ENCODE measurements at places on chromosomes 13 and 19.

- DNase-seq, result no peak
Observed at GRCh38 chr19:35742121-35742724, at the start of gene IGFLR1. IGFLR1 (minus strand) TSS chr19:35742452; CDS start chr19:35741180, 1,272 bp downstream.

DNA sequence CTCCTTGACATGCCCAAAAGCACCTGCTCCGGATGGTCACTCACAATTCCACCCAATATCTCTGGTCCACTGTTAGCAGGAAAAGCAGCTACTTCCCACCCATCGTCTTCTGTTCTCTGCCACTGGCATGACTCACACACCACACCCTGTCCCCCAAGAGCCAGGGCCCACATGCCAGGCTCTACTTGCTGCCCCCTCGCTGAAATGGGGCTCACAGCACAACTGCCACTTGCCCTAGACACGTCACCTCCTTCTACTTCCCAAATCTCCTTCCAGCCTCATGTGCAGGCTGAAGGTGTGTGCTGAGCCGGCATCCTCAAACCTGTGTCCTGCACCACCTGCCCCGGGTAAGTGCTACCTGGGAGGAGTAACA, 65.0 kb downstream of the TBC1D4 start:
- no peak for DNase-seq

GRCh38 chr19:55647732-55648584, at the start of gene CCDC106:
CCDC106 (plus strand) TSS chr19:55648212; CDS start chr19:55649047, 835 bp downstream.
- DNase-seq, result peak; percentile 27

DNA sequence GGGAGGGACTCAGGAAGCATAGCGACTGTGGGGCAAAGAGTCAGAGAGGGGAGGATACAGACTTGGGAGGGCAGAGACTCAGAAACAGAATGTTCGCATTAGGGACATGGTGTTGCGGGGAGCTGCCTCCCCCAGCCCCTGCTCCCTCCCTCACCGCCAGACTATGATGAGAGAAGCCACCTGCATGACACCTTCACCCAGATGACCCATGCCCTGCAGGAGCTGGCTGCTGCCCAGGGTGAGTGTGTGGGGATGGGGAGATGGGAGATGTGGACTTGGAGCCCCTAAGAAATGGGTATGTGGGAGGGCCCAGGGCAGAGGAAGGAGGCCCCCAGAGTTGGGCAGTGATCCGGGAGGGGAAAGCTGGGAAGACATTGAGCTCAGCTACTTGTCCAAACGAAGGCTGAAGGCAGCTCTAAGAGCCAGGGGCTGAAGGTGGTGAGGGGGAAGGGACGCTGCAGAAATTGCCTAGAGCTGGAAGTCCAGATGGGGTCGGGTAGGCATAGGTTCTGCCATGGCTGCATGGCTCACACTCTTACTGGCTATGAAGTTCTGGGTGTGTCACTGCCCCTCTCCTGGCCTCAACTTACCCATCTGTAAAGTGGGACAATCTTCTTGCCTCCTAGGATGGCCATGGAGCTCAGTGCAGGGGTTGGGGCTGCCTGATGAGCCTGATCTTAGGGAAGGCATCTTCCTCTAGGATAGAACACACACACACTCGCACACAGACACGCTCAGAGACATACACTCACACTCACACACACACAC, 1.4 kb downstream of the SPACA6 start:
- DNase-seq, result no peak

- no peak for DNase-seq
Observed at GRCh38 chr13:74288361-74288911, 154.2 kb upstream of the KLF12 start.

GRCh38 chr13:112105892-112106291, 38.9 kb downstream of the SOX1 start:
- DNase-seq, result no peak

DNA sequence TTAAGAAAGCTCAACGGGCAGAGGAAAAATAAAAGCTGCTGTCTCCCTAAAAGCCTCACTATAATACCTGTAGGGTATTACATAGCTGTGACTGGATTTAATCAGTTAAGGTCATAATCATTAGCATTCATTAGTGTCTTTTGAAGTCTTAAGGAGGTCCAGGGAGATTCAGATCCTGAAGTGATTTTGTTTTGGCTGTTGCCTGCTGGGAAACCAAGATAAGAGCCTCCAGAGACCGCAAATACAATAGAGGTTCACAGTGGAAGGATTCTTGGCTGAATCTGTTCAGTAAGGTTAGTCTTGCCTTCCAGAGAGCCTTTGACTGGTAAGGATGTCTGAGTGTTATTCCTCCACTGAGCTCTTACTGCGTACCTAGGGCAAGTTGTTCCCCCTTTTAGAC, 54.0 kb upstream of the TNFRSF19 start:
- no peak for DNase-seq

GRCh38 chr13:71621174-71622124, 245.6 kb downstream of the DACH1 start:
- no peak for DNase-seq

- no peak for DNase-seq
Observed at GRCh38 chr19:28577233-28577632, 635.7 kb downstream of the UQCRFS1 start.

GRCh38 chr13:110869805-110870706, 44.8 kb downstream of the ANKRD10 start:
- DNase-seq, result no peak

GRCh38 chr13:73092829-73093228, 34.0 kb downstream of the KLF5 start:
- DNase-seq, result no peak

- no peak for DNase-seq
Observed at GRCh38 chr13:103716718-103717117, 650.5 kb upstream of the SLC10A2 start.

- DNase-seq, result no peak
Observed at GRCh38 chr19:7638802-7639465, 2.0 kb downstream of the STXBP2 start.

DNA sequence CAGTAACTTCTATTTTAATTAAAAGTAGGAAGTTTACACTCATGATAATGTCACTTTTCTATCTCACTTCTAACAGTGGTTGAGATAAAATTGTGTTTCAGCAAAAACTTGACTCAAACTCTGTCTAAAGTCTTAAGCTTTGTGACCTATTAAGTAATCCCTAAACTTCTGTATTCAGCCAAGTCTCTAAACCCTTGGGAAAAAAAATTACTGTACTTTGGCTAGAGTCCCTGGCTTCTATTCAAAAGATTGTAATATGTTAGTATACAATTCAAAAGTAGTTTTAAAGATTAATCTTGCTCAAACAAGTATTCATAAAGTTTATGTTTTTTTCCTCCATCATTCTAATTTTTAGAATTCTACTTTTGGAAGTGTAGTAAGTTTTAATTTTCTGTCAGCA, 1248.8 kb downstream of the UQCRFS1 start:
- DNase-seq, result no peak

- DNase-seq, result no peak
Observed at GRCh38 chr19:39223703-39224279, 19.7 kb upstream of the SYCN start.

DNA sequence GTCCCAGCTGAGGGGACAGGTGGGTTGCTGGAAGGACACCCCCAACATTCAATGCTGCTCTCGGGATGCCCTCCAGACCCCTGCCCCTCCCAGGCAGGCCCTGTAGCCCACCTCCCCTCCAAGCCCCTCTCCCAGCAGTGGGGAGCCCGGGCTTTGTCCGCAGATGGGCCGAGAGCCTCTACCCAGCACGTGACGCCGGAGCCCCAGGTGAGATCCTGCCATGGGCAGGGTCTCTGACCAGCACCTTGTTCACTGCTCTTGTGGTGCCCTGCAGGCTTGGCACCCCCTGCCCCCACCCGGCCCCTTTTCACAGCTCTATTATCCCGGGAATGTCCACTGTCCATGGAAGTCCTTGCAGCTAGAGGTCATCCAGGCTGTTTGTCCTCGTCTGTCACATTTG, 76.5 kb downstream of the C1QTNF9 start:
- no peak for DNase-seq

DNA sequence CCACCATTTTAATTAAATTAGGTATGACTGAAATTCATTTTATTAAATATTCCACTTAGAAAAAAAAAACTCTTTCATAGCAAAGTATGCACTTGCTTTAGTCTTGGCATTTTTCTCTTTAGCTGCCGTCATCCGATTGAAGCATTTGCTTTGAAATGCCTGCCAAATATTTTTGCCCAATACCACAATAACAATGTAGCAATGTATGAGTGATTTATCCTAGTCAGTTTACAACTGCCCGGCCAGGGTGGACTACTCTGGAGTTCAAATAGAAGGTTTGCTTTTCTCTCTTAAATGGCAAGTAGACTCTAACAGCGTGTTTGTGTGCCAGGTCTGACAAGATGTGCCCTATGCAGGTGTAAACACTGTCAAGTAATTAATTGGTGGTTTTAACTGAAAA, 675.3 kb upstream of the SGCG start:
- DNase-seq, result no peak

GRCh38 chr13:33213797-33214196, 71.8 kb downstream of the STARD13 start:
- DNase-seq, result no peak

DNA sequence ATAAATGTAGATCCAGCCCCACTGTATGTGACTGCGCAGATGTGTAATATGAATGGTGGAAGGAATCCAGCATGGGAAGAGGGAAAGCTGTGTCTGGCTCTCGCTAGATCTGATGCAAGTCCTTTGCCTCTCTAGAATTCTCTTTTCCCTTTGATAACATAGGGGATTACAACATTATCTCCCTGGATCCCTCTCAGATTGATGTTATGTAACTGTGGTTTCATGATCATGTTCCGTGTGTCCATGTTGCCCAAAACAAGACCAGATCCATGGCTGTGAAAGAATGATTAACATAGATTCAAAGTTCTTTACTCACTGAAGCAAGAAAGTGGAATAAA, 184.0 kb upstream of the UBL3 start:
- DNase-seq, result no peak

DNA sequence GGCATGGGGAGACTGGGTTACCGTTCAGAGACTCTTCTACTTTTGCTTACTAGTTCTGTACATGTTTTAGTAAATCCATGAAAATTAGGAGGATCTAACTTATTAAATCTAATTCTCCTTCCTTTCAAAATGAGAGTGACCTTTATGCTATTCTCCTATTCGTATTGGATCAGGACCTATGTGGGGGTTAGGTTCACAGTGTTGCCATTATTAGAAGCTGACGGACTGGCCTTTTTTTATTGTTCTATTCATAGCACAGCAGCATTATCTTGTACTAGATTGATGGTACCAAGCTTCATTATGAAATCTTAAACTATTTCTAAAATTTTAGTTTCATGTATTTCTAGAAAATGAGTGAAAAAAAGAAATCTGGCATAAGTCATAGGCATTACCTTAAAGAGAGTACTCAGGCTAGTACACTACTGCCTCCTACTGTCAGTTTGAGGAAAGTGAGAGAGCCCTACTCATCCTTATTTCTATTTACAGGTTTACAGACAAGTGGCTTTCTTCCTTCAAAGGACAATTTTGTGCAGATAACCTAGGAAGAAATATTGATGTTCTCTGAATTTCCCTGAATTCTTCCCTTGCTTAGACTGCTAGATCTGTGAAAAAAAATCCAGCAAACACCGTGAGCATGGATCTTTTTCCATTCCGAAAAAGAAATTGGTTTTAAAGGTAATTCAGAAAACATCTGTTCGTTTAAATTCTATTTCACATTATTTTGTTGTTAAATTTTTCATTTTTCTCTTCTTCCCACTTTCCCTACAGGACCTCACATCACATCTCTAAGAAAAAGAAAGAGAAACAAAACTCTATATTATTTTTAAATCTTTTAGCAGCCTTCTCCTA, 485.5 kb downstream of the DIAPH3 start:
- DNase-seq, result no peak

DNA sequence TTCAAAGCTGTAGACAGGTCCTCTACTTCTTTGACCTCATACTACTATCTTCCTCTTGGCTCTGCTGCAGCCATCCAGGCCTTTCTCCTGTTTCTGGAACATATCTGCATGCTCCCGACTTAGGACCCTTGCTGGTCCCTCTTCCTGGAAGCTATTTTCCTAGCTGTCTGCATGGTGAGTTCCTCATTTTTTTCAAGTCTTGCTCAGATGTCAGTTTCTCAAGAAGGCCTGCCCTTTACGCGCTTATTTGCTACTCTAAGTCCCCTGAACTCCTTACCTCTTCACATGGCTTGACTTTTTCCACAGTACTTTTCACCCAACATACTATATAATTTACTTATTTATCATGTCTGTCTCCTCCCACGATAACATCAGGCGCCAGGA, 31.4 kb downstream of the DNAJC3 start:
- DNase-seq, result no peak

DNA sequence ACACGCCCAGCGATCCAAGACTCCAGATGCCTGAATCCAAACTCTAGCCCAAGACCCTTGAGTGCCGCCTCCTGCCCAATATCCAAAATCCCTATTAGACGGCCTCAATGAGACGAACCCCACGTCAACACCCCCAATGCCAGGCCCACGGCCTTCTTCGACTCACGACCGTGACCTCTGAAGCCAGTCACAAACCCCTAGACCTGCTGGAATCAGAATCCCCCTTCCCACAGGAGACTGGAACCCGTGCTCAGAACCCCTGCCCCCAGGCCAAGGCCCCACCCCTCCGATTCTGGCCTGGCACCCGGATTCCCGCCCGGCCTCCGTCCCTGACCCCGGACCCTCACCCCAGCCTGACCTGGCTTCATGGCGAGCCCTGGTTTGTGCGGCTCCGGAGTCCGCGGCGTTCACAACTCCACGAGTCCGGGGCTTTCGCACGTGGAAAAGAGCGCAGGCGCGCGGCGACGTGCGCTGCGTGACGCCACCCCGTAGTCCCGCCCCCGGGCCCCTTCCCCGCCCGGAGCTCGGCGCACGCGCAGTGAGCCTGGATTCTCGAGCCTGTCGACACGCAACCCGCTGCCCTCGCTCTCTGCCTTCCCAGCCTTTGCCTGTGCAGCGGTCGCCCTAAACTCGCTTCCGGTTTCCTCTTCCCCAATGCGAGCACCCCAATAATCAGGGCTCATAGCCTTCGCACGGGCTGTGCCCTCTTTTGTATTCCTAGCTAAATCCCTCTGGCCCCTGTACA, at the start of gene FBL:
TSS of gene FBL (minus strand) at position 447 of the 745 bp plus-strand sequence. CDS start at position 368, 79 bp downstream.
- peak; percentile 97 for DNase-seq

GRCh38 chr19:12801466-12802266, at the start of the genes PRDX2 and THSD8:
PRDX2 (minus strand) TSS chr19:12801800; CDS start chr19:12801261, 539 bp downstream.
THSD8 (plus strand) TSS chr19:12802069; CDS start chr19:12802072, 3 bp downstream.
- DNase-seq, result peak; percentile 60

DNA sequence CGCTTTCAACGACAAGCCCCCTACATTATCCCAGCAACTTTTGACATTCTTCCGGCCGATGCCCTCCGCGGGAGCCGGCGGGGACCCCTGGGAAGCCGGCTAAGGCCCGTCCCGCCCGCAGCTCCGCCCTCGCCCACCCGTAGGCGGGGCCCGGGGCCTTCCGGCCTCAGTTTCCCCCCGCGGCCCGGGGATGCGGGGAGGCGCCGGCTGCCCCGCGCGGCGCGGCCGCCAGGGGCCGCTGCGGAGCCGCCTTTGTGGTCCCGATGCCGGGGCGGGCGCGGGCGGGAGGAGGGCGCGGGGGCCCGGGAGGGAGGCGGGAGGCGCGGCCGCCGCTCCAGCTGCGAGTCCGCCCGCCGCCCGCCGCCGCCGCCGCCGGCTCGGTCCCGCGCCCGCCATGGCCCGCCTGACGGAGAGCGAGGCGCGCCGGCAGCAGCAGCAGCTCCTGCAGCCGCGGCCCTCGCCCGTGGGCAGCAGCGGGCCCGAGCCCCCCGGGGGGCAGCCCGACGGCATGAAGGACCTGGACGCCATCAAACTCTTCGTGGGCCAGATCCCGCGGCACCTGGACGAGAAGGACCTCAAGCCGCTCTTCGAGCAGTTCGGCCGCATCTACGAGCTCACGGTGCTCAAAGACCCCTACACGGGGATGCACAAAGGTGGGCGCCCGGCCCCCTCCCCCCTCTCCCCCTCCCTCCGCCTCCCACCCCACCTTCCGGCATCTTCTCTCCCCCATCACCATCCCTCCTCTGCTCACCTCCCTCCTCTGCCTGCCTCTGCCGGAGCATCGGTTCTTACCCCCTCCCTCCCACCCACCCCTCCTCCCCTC, at the start of gene CELF5:
TSS of gene CELF5 (plus strand) at position 316 of the 823 bp plus-strand sequence. CDS start at position 395, 79 bp downstream.
- DNase-seq, result peak; percentile 49

- DNase-seq, result no peak
Observed at GRCh38 chr19:10191347-10191746, 3.4 kb downstream of the DNMT1 start.

Measured in activated gamma-delta T cell (primary cell).